Lower lobe of right lung (tissue), 2 donors: ENCODE measurements at places on chromosomes 7 and 10.

DNA sequence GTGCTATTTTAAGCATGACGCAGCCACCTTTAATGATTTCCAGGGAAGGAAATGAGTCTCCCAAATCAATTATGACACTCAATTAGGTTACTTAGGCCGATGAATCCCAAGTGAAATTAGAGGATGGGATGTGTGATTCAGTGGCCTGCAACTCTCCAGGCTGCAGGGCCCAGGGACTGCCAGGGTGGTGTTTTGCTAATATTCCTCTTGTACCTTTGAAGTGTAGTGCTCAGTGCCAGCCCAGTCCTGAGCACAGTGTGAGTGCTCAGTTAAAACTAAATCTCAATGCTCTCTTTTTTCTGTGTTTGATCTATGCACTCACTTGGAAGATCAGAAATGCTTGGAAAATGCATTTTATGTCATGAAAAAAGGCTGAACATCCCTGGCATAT lies 51.6 kb downstream of the SEM1 start:
- no peak for DNase-seq

- DNase-seq = peak; percentile 68
Measured at GRCh38 chr7:64876792-64877713, 26.0 kb upstream of the ZNF273 start.

DNA sequence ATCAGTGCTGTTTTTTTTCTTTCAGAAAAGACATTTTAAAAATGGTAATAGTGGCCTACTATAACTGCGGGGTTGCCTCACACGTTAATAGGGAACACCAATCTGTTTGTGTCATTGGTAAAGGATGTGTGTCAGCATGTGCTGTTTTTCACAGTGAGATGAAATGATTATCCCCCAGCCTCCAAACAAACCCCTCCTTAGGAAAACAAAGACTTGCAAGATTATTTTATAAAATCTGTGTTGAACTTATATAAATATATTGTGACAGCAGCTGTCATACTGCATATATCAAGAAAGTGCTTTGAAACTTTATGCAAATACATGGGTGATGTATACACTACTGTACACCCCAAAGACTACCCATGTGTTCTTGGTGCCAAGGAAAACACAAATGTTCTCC lies 125.8 kb downstream of the BMPER start:
- DNase-seq = no peak

DNA sequence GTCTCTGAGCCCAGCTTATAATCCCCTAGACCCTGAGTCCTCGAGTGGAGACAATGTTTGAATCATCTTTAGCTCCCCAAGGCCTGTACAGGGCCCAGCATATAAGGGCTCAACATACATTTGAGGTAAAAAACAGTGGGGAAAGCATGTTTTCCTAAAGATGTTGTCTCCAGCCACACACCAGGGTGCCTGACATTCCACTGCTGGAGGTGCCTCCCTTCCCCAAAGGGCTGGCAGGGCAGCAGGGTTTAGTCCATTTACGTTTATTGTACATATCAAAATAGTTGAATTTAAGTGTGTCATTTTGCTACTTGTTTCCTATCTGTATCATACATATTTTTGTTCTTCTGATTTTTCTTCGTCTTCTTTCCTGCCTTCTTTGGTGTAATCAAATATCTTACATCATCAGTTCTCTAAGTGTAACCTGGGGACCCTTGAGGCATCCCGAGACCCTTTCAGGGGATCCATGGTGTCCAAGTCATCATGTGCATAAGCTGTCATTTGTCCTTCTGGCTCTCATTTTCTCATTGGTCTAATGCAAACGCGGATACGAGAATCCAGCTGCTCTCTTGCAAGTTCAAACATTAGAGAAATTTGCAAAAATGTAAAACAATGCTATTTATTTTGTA lies 101.6 kb downstream of the PDGFA start:
- DNase-seq = no peak

DNA sequence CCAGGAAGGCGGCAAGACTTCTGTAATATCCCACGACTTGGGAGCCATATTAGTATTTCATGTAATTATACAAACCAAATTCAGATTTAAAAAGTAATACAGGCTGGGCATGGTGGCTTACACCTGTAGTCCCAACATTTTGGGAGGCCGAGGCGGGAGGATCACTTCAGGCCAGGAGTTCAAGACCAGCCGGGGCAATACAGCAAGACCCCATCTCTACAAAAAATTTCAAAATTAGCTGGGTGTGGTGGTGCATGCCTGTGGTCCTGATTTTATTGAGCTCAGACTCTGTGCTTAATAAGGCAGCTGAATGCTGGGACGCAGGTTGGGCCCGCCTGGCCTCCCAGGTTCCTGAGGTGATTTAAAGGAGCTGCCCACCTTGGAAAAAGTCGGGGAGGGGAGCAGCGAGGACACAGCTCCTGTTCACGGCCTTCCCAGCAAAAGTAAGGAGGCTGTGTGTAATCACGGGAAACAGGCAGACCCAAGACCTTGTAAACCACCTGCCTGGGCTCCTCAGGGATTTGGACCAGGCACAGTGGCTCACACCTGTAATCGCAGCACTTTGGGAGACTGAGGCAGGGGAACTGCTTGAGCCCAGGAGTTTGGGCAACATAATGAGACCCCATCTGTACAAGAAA lies 93.0 kb upstream of the DNAAF5 start:
- no peak for DNase-seq

DNA sequence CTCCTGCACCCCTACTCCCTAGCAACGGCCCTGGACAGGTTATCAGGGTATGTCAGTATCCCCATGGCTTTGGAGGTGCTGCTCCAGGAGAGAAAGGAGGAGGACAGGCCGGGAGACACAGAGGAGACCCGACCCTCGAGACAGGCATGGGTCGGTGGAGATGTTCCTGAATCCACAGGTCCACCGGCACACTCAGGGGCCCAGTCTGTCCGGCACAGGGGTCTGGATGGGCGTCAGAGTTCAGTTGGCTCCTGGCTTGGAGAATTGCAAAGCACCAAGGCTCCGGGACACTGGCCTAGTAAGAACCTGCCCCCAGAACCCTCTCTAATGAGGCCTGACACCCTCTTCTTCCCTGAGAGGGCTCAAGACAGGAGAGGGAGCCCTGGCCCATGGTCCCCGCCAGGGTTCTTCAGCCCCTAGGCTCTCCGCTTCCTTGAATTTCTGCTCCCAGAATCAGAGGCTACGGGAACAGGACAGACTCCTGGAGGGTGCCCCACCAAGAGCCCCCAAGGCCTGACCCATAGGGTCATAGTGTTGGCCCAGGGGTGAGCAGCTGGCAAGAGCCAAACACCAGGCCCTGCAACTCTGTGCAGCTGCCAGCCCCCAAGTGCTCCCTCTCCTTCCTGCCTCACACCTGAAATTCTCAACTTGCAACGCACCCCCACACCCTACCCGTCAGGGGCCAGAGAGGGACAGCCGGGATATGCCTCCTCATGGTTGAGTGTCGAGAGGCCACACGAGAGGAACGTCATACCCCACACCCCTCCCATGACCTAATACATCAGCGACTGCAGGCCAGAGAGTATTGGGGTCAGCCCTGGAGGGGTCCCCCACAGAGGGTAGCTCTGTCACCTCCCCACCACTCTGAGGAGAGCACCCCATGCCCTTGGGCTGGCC lies 5.5 kb upstream of the IRF5 start:
- no peak for DNase-seq

DNA sequence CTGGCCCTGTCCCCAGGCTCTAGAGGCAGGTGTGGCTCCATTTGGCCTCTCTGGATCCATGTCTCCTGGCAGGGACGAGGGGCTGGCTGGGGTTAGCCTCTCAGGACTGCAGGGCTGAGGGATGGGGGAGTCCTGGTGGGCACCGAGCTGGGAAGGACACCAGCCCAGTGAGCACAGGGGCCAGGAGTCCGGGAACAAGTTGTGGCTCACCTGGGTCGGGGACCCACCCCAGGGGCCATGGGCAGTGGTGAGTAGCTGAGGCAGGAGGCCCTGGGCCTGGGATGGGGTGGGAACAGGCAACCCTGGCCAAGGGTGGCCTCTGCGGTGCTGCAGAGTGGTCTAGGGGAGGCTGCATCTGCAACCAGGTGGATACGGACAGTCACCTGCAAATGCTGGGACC lies 24.1 kb downstream of the ANTXRL start:
- DNase-seq = no peak

DNA sequence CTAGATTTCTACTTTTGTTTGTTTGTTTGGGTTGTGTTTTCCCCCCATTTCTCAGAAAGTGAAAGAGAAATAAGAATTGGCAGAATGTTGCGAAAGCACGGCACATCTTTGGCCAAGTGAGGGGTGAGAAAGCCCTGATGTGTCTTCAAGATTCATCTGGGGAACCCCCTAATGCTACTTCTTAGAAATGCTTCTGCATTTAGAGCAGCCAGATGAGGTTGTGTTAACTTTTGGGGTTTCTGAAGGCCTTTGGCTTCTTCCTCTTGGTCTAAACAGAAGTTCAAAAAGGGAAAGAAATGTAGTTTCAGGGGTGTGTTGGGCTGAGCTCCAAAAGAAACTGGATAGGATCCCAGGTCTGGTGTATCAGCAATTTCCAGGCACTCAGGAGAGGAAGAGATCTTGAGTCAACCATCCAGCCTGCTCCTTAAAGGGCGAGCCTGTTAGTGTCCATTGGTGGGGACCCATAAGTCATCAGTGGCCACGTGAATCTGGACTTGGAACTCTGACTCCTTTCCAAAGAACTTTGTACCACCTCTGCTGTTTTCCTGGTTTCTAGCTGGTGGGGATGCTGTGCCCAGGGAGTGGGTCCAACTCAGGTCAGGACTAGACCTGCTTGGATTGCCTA lies 6.5 kb downstream of the DUSP5 start:
- peak; percentile 54 for DNase-seq

- DNase-seq = no peak
Measured at GRCh38 chr7:54111814-54112511, 430.2 kb upstream of the VSTM2A start.

- peak; percentile 50 for DNase-seq
Measured at GRCh38 chr7:100693312-100694097, 545 bp downstream of the GIGYF1 start.

DNA sequence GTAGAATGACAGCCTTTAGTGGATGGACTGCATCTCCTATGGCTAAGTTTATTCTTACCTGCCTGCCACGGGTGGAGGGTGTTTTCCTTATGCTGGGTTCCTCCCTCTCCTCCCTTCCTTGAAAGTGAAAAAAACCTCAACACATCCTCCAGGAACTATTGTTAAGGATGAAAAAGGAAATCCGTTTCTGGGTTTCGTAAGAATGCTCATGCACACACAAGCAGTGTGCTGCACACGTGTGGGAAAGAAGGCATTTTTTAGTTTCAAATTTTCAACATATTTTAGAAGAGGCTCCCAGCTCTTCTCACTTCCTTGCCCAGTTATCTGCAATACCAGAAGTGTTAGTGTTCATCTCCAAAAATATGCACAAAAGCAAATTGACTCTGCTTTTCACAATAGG lies 90.6 kb downstream of the FAM171A1 start:
- DNase-seq = no peak

GRCh38 chr10:124655191-124656112 lies 88.7 kb downstream of the FAM53B start:
- no peak for DNase-seq

DNA sequence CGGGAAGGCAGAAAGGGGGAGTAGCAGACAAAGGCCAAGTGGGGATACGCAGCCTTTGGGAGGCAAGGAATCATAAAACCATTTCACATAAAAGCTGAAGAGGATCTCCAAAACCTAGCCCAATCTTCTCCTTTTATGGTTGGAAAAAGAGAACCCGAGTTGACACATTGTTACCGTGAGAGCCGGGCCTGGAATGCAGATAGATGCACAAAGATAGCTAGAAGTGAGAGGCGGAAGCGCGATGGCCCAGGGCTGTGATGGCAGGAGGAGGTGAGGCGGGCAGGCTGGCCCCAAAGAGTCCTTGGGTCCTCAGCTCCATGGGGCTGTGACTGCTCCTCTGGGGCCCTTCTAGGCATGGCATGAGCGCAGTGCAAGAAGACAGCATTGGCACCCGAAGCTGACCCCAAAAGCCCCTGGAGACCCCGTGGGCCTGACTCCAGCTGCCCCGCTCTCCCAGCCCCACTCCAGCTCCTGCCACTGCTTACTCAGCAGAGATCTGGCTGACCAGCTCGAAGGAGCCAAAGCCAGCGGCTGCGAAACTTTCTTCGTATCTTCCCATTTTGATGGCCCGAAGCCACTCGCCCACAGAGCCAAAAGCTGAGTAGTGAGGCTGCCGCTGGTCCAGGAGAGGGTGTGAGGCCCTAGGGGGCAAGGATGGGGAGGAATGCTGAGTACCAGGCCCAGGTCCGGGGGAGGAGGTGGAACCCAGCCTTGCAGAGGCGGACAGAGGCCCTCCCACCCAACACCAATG lies 22.5 kb downstream of the EPHB4 start:
- DNase-seq = no peak

DNA sequence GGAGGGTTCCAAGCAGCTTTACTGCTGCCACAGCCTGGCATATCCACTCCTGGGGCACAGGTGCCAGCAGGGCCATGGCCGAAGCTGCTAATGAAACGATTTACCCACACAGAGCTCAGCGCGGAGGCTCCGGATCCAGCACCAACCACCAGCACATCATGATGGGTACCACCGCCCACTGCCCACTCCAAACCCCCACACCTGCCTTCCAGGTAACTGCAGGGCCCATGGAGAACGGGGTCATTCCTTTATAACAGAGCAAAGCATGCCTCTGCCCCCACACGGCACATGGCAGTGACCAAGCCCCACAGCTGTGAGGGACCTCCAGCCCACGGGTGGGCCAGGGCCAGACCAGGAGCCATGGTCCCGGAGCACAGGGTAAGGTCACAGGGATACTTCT lies 53.2 kb downstream of the EBF3 start:
- DNase-seq = no peak

DNA sequence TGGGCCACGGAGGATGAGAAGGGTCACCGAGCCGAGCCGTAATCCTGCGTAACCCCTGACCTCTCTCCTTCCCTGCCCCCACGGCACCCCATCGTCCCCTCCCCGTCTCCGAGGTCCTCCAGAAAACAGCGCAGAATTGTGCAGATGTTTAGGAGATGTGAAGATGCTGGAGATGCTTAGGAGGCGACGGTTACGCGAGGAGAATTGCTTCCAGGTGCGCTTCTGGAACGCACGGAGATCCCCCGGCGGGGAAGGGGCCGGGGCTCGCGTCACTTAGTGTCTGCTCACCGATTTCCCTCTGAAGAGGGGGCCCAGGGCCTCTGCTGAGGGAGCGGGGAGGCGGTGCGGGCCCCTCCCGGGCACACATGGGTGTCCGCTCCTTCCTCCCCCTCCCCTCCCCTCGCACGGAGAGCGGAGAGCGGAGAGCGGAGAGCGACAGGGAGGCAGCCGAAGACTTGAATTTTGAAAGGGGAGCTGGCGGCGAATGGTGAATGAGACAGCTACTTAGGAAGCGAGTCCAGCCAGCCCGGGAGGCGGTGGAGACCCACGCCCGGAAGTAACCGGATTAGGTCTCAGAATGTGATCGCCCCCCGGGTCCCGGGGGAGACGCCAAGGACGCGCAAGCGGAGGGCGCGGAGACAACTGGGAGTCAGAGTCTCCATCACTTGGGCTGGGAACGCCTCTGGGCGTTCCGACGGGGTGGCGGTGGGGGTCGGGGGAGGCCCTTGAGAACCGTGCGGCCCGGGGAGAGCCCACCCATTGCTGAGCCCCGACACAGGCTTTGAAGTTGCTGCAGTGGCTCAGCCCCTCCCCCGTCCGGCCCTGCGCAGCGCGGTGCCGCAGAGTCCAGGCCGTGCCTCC lies 8.7 kb upstream of the EN2 start:
- peak; percentile 25 for DNase-seq
